ENCODE measurements at places on chromosomes 12 and 14.
A peak's percentile ranks its signal among the peaks of the same experiment; 100 is the strongest.

DNA sequence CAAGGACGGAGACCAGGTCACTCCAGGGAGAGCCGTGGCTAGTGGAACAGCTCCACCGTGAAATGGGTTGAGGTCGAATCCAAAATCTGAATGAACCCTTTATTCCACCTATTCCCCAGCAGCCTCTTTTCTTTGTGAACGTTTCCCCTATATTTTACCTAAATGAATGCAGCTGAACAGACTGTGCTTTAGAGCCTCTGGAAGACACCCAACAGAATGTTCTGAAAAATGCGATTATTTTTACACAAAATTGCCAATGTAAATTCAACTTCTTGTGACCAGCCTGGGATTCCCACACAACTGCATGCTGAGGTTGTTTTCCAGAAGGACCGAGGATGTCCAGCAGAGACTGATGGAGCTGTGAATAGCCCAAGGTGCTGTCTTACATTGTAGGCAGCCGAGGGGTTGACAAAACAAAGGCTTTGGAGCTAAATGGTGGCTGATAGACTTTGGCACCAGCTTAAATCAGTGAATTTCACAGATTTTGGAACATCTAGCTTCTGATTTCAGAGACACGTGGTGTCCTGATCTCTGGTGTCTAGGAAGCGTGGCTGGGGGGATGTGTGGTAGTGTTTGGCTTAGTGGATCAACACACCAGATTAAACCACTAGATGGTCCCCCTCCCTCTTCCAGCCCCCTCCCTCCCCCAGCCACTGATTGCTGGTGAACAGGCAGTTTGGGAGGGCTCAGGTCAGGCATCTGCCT lies 150.4 kb downstream of the ZNF664 start:
- DNase-seq, result no peak

DNA sequence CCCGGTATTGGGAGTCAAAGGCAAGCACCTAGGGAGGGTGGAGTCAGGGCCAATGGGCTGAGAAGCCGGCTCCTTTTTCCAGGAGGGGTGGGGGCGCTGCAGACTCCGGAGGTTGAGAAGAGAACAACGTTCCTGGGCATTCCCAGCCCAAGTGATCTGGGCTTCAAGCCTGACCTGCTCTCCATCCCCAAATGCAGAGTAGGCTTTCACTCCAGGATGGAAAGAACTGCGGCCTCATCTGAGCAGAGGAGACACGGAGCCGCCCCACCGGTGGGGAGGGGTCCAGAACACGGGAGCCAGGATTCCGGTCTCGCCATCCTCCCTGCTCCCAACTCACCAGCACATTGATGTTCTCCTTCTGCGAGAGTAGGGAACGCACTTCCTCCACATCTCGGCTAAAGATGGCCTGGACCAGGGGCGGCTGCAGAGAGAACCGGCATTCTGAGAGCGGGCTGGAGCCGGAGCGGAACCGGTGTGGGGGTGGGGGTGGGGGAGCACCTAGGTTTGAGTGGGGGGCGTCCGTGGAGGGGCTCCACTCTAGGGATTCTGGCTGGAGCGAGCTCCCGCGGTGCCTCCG lies 605 bp downstream of the ANKRD52 start:
- DNase-seq, result peak; percentile 7

DNA sequence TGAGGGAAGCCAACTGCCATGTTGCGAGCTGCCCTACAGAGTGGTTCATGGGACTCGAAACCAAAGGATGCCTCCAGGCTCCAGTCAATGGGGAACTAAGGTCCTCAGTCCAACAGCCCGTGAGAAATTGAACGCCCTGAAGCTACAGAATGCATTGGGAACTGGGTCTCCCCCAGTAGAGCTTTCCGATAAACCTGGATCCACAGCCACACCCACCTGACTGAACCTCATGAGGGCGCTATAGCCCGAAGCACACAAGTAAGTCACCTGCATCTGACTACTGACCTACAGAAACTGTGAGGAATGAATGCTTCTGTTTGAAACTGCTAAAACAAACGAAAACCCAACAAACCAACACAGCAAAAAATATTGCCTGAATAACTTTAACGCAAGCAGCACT lies 1297.7 kb downstream of the AACS start:
- no peak for DNase-seq

DNA sequence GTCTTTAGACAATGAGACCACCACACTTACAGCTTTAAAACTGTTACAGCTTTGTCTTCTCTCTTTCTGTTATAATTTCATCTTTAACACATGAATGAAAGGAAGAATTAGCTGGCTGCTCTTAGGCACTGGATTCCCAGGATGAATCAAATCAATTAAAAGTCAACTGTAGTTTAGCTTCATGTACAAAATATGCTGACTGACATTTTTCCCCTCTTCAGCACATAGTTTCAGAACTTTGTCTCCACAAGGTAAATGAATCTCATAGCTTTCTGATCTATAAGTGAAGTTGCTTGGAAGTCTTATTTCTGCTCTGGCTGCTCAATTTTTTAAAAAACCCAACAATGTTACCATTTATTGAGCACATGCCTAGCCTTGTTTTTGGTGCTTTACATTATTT lies 293.8 kb downstream of the GRIN2B start:
- no peak for DNase-seq

GRCh38 chr12:108701779-108702441 lies 29.4 kb downstream of the CORO1C start:
- DNase-seq, result no peak
